Amniotic epithelial cell (primary cell): ENCODE measurements at places on chromosomes 2 and 18.
A peak's percentile ranks its signal among the peaks of the same experiment; 100 is the strongest.

DNA sequence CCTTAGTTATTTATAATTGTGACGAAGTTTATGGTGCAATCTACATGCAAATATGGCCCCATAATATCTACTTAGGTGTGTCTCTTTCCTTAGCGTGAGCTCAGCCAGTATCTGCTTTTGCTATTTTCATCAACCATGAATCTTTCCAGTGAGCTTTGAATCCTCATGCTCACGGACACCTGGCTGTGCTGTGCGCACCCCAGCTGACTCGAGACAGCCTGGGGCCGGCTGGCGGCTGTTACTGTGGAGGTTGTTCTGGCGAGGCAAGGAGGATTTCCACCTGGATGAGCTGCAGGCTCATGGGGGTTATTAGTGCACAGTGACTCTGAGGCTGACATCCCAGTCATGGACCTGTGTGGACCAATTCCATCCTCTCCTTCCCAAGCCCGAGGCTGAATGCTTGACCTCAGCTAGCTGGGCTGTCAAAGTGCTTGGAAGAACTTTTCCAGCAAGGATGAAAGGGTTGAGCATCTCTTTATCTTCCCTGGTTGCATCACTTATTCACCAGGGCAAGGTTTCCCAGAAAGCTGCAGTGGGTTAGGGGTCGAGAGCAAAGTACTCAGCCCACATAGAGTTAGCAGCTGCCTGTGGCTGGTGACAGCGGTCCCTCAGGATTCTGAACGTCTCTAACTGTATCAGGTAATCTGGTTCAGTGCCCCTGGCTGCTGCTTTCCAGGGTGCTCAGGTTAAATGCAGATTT, 141.7 kb downstream of the ARL4C start:
- no peak for DNase-seq

GRCh38 chr2:85678794-85679672, 11.0 kb upstream of the SFTPB start:
- peak; percentile 62 for DNase-seq

- DNase-seq = no peak
These were observed 64.1 kb upstream of the RAPGEF4 start for GRCh38 chr2:172671501-172671900.

- DNase-seq = peak; percentile 91
These were observed 30.5 kb upstream of the PLB1 start for GRCh38 chr2:28465148-28465885.

DNA sequence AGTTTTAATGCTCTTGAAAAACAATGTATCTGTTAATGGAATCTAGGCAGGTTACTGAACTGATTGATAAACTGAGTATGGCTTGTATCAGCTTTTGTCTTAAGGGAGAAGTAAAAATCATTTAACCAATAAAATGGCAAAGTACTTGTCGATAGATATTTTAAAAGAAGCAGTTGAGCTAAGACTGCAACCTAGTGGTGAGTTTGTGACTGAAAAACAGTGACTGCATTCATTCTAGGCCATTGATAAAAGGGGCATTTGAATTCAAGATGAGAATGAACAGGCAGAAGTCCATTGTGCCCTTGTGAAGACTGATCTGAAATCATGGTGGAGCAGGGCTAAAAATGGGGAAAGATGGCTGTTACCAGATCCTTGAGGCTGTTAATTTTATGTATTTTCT, 59.4 kb upstream of the MSTN start:
- peak; percentile 15 for DNase-seq

DNA sequence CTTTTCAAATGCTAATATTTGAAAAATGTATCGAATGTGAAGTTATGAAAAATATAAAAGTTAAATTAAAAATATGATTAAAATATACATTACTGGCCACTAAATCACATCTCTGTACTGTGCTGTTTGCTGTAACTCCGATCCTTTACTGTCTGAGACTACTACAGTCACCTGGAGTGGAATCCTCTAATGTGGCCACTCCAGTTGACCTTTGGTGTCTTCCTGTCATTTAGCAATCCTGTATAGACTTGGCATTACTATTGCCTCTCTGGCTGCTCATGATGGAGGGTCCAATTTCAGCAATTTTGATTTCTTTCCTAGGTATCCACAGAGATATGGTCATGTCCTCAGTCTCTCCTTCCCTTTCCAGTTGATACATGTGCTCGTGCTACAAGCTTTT, 560.0 kb downstream of the CCDC85A start:
- no peak for DNase-seq

- DNase-seq = peak; percentile 84
These were observed at the start of gene CDK15 for GRCh38 chr2:201806442-201807170. Gene CDK15 (plus strand): TSS chr2:201806537. CDS start chr2:201806665, 128 bp downstream.

DNA sequence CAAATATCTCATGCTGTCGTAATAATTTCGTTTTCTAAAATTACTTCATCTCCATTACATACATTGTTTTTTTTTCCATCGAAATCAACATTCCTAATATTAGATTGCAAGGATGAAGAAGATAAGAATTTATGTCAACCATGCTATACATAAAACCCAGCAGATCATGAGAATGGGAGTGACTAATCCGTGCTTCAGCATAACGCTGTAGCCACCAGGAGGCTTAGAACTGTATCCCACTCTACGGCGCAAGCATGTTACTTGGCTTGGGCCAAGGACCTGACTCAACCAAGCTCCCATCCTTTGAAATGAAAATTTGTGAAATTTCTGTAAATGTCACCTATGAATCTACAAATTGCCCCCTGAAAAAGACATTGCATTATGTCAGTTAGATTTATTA, 392.5 kb downstream of the FIGN start:
- no peak for DNase-seq

DNA sequence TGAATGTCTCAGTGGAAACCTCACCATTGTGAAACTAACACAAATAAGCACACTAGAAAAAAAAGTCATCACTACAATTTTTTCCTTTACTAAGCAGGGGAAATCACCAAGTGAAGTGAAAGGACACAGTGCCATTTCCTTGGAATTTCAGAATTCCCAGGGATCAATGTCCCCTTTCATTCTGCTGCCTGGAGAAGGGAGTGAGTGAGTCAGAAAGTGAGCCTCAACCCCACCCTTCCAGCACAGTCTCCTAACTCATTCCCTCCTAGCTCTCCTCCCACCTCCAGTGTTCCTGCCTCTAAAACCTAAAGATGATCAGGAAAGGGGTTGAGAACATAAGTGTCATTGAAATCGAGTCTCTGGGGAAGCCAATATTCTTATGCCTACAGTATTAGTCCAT, 608.5 kb downstream of the RNF144A start:
- no peak for DNase-seq

GRCh38 chr2:203928849-203929248, 7.7 kb upstream of the ICOS start:
- peak; percentile 11 for DNase-seq

DNA sequence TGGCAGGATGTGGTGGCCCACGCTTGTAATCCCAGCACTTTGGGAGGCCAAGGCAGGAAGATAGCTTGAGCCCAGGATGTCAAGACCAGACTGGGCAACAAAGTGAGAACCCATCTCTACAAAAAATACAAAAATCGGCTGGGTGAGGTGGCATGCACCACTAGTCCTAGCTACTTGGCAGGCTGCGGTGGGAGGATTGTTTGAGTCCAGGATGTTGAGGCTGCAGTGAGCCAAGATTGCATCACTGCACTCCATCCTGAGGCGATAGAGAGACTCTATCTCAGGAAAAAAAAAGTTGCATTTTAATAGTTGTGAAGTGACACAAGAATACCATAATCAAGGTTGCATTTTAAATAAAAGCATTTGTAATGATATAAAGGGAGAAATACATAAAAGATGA, 124.1 kb upstream of the SLC38A11 start:
- no peak for DNase-seq

DNA sequence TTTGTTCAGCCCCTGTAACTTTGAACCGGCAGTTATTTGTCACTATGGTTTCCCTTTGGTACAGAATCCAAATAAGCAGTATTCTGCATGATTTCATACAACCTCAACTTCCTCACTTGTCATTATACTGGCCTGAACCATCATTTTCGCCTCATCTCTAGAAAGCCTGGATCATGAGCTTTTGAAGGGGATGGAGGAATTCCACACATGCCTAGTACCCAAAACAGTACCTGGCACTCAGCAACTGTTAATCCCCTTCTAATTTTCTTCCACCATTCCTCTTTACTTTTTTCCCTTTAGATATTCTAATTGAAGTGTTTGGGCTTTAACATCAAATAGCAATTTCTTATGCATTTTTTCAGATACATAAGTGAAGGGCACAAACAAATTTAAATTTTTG, 1574.4 kb upstream of the NXPH2 start:
- DNase-seq = no peak

DNA sequence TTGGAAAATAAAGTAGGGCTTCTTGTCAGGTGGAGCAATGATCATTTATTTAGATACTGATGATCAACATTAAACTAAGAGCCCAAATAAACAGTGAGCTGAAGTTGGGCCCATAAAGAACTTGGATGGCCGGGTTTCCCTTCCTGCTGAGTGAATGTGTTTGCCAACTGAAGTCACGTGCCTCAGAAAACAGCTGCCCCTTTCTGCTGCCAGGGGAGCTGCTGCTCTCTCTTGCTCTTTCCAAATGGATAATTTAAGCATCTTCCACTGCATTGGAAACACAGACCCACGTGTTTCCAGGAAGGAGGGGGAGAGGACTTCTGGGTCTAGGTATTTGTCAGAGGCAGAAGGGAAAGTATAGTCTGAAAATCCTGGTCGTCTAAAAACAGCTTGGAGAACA, 22.9 kb upstream of the NCKAP5 start:
- no peak for DNase-seq

DNA sequence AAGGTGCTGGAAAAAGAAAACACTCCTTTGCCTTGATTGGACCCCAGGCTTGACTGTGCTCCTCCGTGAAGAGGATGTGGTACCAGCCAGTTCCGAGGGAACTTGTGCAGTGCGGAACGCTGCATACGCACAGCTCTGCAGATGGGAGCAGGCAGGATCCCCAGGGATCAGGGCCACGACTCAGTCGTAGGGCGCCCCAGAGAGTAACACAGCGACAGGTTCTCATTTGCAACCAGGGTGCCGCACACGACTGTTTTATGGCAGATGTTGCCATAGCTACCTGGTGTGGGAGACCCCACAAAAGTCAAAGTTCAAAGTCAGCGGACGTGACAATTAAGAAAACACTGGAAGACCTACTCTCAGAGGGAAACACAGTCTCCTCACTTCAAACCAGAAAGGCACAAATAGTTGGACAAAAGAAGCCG, 779 bp downstream of the MALL start:
- no peak for DNase-seq

- DNase-seq = no peak
These were observed 570.7 kb downstream of the PLCL1 start for GRCh38 chr2:198375083-198375410.

GRCh38 chr2:223267160-223267951, 215.4 kb downstream of the KCNE4 start:
- DNase-seq = no peak

- peak; percentile 62 for DNase-seq
These were observed 231.5 kb downstream of the SLC8A1 start for GRCh38 chr2:40220177-40220925.

DNA sequence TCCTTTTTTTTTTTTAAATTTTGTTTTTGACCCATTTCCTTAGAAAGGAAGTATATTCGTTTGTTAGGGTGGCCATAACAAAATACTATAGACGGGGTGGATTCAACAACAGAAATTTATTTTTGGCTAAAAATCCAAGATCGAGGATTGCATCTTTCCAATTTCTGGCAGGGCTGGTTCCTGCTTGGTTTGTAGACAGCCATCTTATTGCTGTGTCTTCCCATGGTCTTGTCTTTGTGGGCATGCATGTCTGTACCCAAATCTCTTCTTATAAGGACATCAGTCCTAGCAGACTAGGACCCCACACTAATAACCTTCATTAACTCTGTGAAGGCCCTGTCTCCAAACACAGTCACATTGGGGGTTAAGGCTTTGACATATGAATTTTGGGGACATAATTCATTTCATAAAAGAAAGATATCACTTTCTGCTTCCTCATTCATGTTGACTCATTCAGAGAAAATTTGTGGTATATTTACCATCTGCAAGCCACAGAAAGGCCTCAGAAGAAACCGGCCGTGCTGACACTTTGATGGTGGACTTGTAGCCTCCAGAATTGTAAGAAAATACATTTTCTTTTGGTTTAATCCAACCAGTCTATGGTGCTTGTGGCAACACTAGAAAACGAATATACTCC, 262.1 kb downstream of the LPIN1 start:
- peak; percentile 68 for DNase-seq

- no peak for DNase-seq
These were observed 437.4 kb upstream of the SALL3 start for GRCh38 chr18:78542204-78542603.

- no peak for DNase-seq
These were observed 83.5 kb downstream of the DNAH7 start for GRCh38 chr2:195984923-195985726.

- peak; percentile 13 for DNase-seq
These were observed 24.2 kb upstream of the TOGARAM2 start for GRCh38 chr2:28956890-28957289.

GRCh38 chr2:21361384-21361783, 237.6 kb downstream of the TDRD15 start:
- DNase-seq = no peak

DNA sequence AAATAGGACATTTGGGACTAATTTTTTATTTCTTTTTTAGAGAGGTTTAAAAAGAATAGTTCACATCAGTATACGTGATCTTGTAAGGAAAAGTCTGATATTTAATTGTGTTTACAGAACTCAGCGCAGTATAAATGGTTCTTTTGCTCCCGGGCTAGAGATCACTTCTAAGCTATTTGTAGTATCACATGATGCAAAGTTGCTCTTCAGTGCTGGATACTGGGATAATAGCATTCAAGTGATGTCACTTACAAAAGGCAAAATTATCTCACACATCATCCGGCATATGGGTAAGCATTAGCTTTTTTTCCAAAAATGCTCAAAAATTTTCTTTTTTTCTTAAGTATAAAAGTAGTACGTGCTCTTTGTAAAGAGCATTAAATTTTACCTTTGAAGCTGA, 37.4 kb upstream of the CYP20A1 start:
- no peak for DNase-seq

DNA sequence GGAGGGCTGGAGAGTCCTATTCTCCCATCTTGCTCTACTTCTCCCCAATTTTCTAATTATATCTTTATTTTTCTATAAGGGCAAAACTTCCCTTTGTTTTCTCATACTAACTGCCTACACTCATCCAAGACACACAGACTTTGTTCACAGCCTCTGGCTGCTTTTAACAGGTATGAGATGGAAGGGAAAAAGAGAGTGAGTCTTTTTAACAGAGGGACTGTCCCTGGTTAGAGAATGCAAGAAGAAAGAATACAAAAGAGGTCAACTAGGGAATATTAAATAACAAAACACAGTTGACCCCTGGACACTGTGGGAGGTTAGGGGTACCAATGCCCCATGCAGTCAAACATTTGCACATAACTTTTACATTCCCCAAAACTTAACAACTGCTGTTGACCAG, 41.8 kb downstream of the SP100 start:
- DNase-seq = no peak

DNA sequence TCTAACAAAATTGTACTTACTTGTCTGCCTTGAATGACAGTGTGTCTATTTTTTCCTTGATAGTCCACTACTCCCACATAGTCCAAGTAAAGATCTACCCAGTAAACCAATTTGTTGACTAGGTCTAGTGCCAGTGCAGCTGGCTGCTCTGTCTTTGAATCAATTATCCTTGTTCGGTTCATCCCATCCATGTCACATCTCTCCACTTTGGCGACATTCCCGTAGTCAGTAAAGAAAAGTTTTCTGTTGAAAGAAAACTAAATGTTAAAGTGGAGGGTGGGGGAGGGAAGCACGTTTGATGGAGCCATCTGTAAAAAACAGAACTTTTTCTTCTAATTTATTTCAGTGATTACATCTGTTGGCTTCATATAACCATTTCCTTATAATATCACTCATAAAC, 1068.8 kb downstream of the LRP1B start:
- no peak for DNase-seq
